ENCODE measurements at places on chromosomes 4 and X.

- DNase-seq, result no peak
Observed at GRCh38 chrX:38018766-38019425, 12.5 kb downstream of the SYTL5 start.

DNA sequence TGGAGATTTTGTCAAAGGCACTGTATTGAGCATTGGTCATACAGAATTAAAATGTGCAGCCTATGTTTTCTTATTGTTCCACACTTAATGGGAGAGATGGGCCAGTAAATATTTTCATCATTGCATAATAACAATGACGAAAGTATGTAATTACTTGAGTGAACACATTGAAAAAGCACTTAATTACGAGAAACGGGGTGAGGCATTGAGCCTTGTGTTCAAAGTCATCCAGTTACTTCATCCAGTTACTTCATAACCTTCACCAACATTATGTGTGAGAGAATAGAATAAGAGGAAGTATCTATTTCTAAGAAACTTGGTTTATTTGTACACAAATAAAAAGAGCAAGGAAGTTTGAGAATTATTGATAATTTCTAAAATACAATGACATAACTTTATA is 1427.0 kb downstream of the ADGRL3 start:
- no peak for DNase-seq

DNA sequence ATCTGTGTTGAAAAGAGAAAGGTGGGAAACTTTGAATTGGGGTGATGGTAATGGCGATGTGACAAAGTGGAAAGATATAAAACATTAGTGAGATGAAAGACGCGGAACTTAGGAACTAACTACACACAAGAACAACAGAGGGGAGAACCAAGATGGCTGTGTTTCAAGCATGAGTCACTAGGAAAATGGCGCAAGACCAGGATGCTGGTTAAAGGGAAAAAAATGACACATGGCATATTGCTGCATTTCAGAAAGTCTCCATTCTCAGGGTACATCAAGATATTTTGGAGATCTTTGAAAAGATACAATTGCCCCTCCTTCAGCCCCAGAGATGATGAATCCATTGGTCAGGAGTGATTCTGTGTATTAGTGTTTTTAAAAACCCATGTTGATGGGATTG is 164.4 kb downstream of the FBXO8 start:
- no peak for DNase-seq

- DNase-seq, result no peak
Observed at GRCh38 chr4:18366892-18367291, 345.3 kb upstream of the LCORL start.

GRCh38 chr4:46329118-46329976 is 60.6 kb downstream of the GABRA2 start:
- DNase-seq, result no peak

DNA sequence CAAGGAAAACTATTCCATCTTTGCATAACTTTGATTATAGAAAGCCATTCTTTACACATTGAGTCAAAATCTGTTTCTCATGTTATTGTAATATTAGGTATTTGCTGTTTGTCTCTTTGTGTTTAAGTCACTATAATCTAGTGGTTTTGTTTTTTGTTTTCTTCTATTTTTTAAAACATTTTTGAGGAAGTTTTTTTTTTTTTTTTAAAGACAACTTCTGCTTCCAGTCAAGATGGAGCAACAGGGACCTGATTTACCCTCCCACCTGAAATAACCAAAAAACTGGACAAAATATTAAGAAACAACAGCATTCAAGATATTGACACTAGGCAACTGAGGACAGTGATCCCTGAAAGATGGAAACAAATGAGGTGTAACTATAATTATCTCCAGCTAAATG is 18.4 kb upstream of the NSUN7 start:
- DNase-seq, result no peak

Measured in activated naive CD4-positive, alpha-beta T cell treated with Interleukin-2 at 50 U/mL for 16 hours (primary cell).